WTC11 (cell line): ENCODE measurements at places on chromosomes 6 and 20. TPM values are rescaled to one million over a fixed set of nuclear protein-coding genes. Genes with fewer than 3 reads are reported as not detected.

NOTCH4 gene
- 2.4 to 2.6 TPM (median 2.6 TPM) in 3 replicates for total RNA-seq

GGT7 gene
- total RNA-seq: 27.7 to 34.5 TPM (median 33.3 TPM) in 3 replicates

DNA sequence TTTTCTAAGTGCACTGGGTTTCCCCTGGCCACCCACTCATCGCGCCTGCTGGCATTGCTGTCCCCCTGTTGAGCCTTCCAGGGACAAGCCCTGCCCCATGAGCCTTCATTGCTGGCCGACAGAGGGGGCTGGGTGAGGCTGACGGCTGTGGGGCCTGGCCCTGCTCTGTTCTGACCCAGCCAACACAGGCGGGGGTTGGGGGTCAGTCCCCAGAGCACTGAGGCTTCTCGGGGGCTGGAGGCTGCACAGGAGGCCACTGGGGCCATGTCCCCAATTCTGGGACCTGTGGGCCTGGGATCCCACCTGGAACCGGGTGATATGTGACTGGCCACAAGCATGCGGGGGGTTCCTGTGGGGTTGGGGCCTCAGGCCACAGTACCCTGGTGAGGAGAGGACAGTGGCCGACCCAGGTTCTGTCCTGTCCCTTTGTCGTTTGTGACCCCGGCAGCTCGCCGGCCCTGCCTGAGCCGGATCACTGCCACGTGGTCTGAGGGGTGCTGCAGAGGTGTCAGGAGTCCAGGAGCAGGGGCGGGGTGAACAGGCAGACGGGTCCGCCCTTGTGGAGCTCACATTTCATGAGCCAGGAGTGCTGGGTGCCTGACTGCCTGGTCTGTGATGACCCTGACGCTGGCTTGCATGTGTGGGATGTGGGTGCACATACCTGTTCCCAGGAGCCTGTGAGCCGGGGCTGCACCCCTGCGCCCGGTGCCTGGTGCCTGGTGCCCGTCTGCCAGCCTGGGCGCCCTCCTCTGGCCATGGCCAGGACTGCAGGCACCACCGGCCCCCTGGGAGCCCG is 2.1 kb upstream of the COL20A1 start:
- no peak overlapping the region for H3K27ac ChIP-seq
- no peak overlapping the region for H3K4me3 ChIP-seq
- peaks cover 8% of the 10 kb centered on the region for H3K36me3 ChIP-seq
- peaks cover 5% of the 10 kb centered on the region for H3K27me3 ChIP-seq
- DNase-seq: peak; percentile 86

DNA sequence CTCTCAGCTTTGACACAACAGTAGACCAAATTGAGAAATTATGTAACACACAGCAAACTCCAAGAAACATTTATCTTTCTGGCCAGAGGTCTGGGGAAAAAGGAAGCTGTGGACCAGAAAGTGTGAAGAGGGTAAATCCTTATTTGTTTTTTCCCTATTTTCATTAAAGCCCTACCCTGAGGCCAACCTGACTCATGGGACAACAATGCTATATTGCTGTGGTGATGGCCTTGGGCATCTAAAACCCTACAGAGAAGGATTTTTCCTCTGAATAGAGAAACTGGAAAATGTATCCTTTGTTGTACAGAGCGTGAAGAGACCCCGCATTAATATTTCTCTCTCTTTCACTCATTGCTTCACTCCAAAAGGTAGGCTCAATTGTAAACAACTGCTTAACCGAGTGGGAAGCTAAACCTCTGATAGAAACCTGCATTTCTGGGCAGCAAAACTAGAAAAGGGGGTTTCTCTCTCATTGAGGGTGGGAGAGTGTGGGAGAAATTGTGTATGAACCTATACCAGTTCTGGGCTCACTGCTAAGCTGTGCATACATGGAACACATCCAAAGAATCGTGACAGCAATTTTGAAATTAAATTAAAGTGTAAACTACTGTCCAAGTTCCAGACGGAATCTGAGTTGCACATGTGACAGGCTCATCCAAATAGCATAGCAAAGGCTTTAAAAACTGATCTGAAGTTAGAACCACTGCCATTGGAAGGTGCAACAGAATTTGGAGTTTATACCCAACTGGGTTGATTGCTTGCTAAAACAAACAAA is 175.5 kb downstream of the CLVS2 start:
- peaks cover 7% of the 10 kb centered on the region for H3K4me1 ChIP-seq
- no peaks in the 10 kb centered on the region for H3K27me3 ChIP-seq
- H3K27ac ChIP-seq: no peak overlapping the region
- no peak for DNase-seq

DNA sequence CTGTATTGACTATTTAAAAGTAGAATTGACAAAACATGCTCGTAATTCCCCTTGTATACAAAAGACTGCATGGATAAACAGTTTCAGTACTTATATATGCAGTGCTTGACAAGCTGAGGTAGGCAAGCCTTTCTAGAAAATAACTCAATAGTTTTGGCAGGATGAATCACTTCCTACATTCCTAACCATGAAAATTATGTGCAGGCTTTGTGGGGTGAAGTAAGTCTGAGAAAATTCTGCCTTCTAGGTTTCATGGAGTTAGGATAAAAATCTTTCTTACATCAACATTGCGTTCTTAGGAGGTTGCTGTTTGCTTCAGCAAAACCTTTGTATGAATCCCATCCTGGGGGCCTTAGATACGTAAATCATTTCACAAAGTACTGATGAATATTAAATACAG is 801.4 kb upstream of the EYS start:
- H3K36me3 ChIP-seq: peaks cover 28% of the 10 kb centered on the region
- H3K27ac ChIP-seq: no peak overlapping the region
- no peaks in the 10 kb centered on the region; the same call in 1 of the 2 replicates for H3K27me3 ChIP-seq
- H3K4me1 ChIP-seq: peaks cover 9% of the 10 kb centered on the region

DNA sequence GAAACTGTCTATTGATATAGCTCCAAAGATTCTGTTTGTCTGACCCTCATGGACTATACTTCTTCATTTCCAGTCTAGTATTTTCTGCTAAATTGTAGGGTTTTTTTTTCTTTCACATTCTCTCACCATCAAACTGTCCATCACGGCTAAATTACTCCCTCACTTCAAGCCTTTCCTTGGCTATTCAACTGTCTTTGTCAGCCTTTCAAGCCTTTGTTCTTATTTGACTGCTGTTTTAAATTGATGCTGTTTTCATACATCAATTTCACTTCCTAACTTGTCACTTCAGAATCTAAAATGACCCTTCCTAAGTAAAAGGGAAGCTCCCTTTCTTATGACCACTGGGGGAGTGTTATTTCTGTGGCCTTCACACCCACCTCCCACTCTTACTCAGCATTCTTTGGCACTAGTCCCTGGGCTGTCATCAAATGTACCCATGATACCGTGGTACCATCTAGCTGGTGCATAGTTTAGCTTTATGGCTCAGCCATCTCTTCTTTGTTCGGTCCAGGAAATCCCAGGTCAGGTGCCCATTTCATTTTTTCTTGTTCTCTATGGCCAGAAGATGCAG is 8.6 kb downstream of the GJA1 start:
- peaks cover 92% of the 10 kb centered on the region for H3K4me1 ChIP-seq
- peaks cover 94% of the 10 kb centered on the region for H3K36me3 ChIP-seq
- DNase-seq: no peak
- no peaks in the 10 kb centered on the region for H3K27me3 ChIP-seq
- H3K4me3 ChIP-seq: peak overlapping the region; percentile 91
- peak overlapping the region; percentile 83 for H3K27ac ChIP-seq

DNA sequence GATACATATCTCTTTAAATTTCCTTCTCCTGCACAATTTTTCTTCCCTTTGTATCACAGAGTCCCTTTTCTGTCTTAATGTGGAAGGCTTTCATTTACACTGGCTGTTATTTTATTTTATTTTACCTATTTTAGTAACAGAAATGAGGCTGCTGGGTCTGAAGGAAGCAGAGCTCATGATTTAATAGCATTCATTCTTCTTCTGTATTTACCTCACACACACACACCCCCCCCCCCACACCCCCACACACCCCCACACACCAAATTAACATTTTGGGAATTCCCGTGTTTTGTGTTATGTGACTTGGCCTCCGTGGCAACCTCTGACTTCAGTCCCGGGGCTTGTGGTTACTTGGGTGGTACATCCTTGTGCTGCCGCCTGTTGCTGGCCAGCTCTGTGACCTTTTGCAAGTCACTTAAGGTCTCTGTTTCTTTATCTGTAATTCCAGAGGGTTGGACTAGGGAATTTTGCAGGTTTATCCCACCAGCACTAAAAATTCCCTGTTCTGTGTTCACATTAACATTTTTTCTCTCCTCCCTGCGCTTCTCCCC is 108.8 kb downstream of the TIAM2 start:
- no peaks in the 10 kb centered on the region for H3K36me3 ChIP-seq
- no peak overlapping the region for H3K27ac ChIP-seq
- H3K4me1 ChIP-seq: peaks cover 17% of the 10 kb centered on the region
- no peaks in the 10 kb centered on the region for H3K27me3 ChIP-seq
- no peak for DNase-seq

GRCh38 chr20:23245553-23246181 is 104.9 kb upstream of the NXT1 start:
- peak; percentile 68 for DNase-seq
- H3K27ac ChIP-seq: no peak overlapping the region

GRCh38 chr20:15455279-15455678 is 1117.9 kb upstream of the FLRT3 start:
- no peaks in the 10 kb centered on the region for H3K27me3 ChIP-seq
- no peaks in the 10 kb centered on the region for H3K36me3 ChIP-seq
- no peak overlapping the region for H3K4me3 ChIP-seq
- H3K27ac ChIP-seq: no peak overlapping the region

DNA sequence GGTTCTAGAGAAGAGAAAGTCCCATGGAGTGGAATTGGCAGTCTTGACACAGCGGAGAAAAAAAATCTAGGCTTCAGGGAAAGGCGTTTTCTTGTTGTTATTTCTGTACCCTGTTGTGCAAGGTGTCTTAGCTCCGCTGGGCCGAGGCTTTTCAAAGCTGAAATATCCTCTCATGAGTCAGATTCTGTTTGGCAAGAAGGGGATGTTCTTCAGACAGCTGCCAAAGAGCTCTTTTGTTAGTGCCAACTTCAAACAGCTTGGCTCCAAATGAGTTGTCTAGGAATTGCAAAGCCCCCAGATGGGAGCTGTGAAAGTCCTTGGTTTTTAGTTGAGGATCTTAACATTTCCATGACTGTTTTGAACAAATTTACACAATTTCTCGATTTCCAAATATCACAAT is 45.6 kb downstream of the LRRN4 start:
- H3K36me3 ChIP-seq: peaks cover 31% of the 10 kb centered on the region
- no peak overlapping the region for H3K4me3 ChIP-seq
- no peak overlapping the region for H3K27ac ChIP-seq
- H3K4me1 ChIP-seq: peaks cover 12% of the 10 kb centered on the region
- no peaks in the 10 kb centered on the region for H3K27me3 ChIP-seq
- DNase-seq: no peak

- H3K27me3 ChIP-seq: no peaks in the 10 kb centered on the region
- H3K4me1 ChIP-seq: no peaks in the 10 kb centered on the region; the same call in 1 of the 2 replicates
- DNase-seq: no peak
- H3K36me3 ChIP-seq: no peaks in the 10 kb centered on the region
These were observed 912 bp upstream of the OR12D3 start for GRCh38 chr6:29376003-29376402.
